ENCODE measurements at places on chromosomes 6 and 20.

DNA sequence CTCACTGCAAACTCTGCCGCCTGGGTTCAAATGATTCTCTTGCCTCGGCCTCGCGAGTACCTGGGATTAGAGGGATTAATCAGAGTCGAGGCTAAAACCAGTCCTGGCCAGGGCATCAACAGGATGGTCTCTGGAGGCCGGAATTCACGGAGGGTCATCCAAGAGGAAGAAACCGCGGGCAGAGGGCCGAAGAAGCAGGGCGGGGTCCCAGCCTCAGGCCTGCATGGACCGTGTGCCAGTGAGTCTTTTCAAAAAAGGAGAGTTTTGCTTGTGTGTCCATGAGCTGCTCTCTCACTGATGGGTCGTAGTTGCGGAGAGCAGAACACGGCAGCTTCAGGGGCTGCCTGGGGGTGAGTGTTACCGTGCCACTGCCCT lies 295.1 kb upstream of the ZNF337 start:
- no peak for DNase-seq

DNA sequence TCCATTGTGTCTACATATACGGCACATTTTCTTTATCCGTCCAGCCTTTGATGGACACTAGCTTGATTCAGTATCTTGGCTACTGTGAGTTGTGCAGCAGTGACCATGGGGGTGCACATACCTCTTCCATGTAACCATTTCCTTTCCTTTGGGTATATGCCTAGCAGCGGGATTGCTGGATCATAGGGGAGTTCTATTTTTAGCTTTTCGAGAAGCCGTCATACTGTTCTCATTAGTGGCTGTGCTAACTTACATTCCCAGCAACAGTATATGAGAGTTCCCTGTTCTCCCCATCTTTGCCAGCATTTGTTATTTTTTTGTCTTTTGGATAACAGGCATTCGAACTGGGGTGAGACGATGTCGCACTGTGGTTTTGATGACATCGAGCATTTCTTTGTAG lies 395.0 kb downstream of the SMOC2 start:
- DNase-seq, result no peak

DNA sequence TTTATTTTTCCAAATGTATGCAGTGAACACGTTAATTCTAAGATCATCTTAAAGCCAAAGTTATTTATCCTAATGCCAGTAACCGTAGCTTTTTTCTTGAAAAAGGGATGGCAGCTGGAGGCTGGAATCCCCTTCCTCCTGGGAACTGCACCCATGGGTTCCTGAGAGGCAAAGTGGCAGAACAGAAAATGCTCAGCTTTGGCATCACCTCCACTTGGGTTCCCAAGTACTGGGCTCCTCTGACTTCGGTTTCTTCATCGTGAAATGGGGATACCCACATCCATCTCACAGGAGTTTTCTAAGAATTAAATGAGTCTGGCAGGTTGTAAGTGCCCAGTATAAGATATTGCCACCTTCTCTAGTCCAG lies 6.2 kb upstream of the DDX43 start:
- DNase-seq, result no peak

DNA sequence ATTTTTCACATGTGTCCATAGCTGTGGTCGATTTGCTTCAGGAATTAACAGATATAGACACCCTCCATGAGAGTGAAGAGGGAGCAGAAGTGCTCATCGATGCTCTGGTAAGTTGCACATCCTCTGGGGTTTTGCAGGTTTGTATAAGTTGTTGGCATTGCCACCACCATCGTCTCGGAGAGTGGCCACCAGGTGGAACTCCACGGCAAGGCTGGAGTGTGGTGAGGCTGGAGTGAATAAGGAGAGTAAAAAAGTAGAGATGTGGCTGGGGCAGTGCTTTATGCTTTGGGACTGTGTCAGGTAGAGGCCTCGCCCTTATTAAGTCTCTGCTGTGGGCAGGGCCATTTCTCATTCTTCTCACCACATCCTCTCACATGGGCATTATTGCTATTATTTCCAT lies 63.7 kb downstream of the CTNNBL1 start:
- DNase-seq, result no peak
